ENCODE measurements at places on chromosomes 2 and 18. TPM values are rescaled to one million over a fixed set of nuclear protein-coding genes. Genes with fewer than 3 reads are reported as not detected.

The CDH7 gene
- 2.5 TPM for total RNA-seq

The SKA1 gene
- 11.5 TPM for total RNA-seq

The HRH4 gene
- total RNA-seq: 0.24 TPM

The AGAP1 gene
- 1.7 TPM for total RNA-seq

The GPR75 gene
- total RNA-seq: 0.57 TPM

The INO80B gene
- 27.0 TPM for total RNA-seq

The KCNE4 gene
- 0.71 TPM for total RNA-seq

The MYO5B gene
- total RNA-seq: 6.2 TPM

The BMPR2 gene
- 7.5 TPM for total RNA-seq

The ADGRF3 gene
- total RNA-seq: 0.33 TPM

The USP34 gene
- total RNA-seq: 54.5 TPM

The TMEM18 gene
- total RNA-seq: 25.6 TPM

The ARL4C gene
- 46.7 TPM for total RNA-seq

The STAT4 gene
- 7.5 TPM for total RNA-seq

The MROH2A gene
- 0.71 TPM for total RNA-seq

The EML6 gene
- total RNA-seq: 1.2 TPM

The IL1A gene
- 0.19 TPM for total RNA-seq

The RNU2-63P gene
- total RNA-seq: 91.1 TPM

The SANBR gene
- 5.8 TPM for total RNA-seq

The DHX57 gene
- total RNA-seq: 13.8 TPM

The TUBB6 gene
- 24.9 TPM for total RNA-seq

The DNPEP gene
- 33.6 TPM for total RNA-seq

The PROKR1 gene
- total RNA-seq: 0.05 TPM

The PDE6D gene
- total RNA-seq: 46.2 TPM

The CREG2 gene
- total RNA-seq: 0.38 TPM

The ATP6V1C2 gene
- 0.57 TPM for total RNA-seq

The KYNU gene
- total RNA-seq: 6.6 TPM

The ALKAL2 gene
- total RNA-seq: 1.7 TPM

The RAB6D gene
- 0.28 TPM for total RNA-seq

The SRD5A2 gene
- 0.28 TPM for total RNA-seq

The HOXD13 gene
- not detected for total RNA-seq

The TSHZ1 gene
- total RNA-seq: 7.4 TPM

The ACTG2 gene
- total RNA-seq: 0.61 TPM

The CLK1 gene
- 295 TPM for total RNA-seq

The LRATD1 gene
- total RNA-seq: 2.1 TPM

The TUBA4B gene
- total RNA-seq: 0.05 TPM

The RNF144A gene
- 8.9 TPM for total RNA-seq

The RBMS1 gene
- total RNA-seq: 39.8 TPM

The KRTCAP3 gene
- total RNA-seq: 1.6 TPM

The RGPD3 gene
- total RNA-seq: 3.9 TPM

The NT5C1B gene
- not detected for total RNA-seq

The PLCL1 gene
- 16.5 TPM for total RNA-seq

The IL36B gene
- total RNA-seq: not detected

The C2orf66 gene
- 0.05 TPM for total RNA-seq

The SKOR2 gene
- total RNA-seq: not detected

The MRPL33 gene
- 135 TPM for total RNA-seq

The AAMP gene
- total RNA-seq: 69.2 TPM

The MAP3K19 gene
- 0.05 TPM for total RNA-seq

The BMP10 gene
- total RNA-seq: 0.14 TPM

The GALNT14 gene
- 1.3 TPM for total RNA-seq

The SCN3A gene
- 5.9 TPM for total RNA-seq

The UGT1A10 gene
- total RNA-seq: 0.09 TPM

Measured in thymus (tissue), 14 donors.